ENCODE measurements at places on chromosomes 11 and 22. TPM values are rescaled to one million over a fixed set of nuclear protein-coding genes. Genes with fewer than 3 reads are reported as not detected.

DNA sequence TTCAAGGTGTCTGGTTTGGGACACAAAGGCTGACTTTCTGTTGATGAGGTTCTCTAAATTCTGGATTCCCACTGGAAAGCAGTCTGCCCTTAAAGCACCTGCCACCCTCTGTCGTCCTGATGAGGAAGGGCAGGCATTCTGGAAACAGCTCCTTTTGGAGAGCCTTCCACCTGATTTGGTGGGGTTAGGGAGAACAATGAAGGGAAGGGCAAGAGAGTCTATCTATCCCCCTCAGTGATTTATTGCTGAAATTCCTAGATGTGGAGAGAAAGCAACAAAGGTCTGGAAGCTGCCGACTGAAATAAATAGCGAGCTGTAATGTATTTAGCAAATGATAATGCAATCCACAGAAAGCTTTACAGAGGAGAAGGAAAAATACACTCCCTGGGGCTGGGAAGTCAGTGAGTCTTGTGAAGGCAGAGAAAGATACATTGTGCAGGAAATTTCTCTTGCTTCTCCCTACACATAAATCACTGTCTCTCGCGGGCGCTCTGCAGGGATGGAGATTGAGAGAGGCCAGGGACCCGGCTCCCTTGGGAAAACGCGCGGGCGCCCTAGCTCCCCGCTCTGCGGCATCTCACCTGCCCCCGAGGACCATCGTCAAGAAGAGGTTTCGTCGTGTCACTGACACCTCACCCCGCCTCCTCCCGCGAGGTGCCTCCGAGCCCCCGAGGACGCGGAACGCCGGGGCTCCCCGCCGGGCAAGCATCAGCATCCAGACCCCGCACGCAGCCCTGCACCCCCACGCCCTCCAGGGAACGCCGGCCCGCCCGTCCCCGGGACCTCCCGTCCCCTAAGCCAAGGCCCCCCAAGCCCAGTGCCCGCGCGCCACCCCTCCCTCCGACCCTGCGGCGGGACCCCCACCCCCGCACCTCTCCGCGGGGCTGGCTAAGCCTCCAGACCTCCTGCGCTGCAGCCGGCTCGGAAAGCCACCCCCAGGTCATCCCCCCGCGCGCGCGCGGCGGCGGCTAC is 673 bp downstream of the CDON start:
- H3K36me3 ChIP-seq = no peaks in the 10 kb centered on the region
- H3K27me3 ChIP-seq = no peaks in the 10 kb centered on the region
- peaks cover 20% of the 10 kb centered on the region for H3K4me1 ChIP-seq
- H3K4me3 ChIP-seq = peak overlapping the region; percentile 74

DBX1 gene
- total RNA-seq = 1.3 TPM

TRPT1 gene
- total RNA-seq = 70.7 TPM

TBX1 gene
- total RNA-seq = 7.2 TPM
